Kidney glomerular epithelial cell (primary cell): ENCODE measurements at places on chromosomes 7 and 10.
A peak's percentile ranks its signal among the peaks of the same experiment; 100 is the strongest.

GRCh38 chr7:20064974-20065862 is 152.0 kb downstream of the MACC1 start:
- DNase-seq, result peak; percentile 85

- DNase-seq, result peak; percentile 23
These were observed 10.1 kb upstream of the LAT2 start for GRCh38 chr7:74199551-74200355.

DNA sequence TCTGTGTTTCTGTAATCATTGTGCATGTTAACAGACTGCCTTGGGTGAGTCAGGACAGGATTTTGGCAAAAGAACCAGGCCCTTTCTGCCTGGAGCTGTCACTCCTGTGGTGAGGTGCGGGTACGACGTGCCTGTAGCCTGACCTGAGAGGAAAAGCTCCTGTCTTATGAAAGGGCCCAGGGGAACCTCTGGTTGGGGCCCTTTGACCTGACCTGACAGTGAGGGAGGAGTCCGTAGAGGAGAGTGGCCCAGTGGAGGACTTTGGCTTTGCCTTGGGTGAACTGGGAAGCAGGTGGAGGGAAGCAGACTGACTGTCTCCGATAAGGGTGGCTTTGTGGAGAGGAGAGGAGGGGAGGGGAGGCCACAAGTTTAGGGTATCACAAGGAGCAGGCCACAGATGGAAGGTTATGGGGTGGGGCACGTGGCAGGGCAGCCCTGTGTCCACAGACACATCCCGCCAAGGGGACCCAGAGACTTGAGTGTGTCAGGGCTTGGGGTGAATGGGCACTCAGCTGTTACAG is 6.9 kb downstream of the PFKP start:
- DNase-seq, result no peak

- no peak for DNase-seq
These were observed 50.9 kb upstream of the ANTXRL start for GRCh38 chr10:46235705-46236545.

DNA sequence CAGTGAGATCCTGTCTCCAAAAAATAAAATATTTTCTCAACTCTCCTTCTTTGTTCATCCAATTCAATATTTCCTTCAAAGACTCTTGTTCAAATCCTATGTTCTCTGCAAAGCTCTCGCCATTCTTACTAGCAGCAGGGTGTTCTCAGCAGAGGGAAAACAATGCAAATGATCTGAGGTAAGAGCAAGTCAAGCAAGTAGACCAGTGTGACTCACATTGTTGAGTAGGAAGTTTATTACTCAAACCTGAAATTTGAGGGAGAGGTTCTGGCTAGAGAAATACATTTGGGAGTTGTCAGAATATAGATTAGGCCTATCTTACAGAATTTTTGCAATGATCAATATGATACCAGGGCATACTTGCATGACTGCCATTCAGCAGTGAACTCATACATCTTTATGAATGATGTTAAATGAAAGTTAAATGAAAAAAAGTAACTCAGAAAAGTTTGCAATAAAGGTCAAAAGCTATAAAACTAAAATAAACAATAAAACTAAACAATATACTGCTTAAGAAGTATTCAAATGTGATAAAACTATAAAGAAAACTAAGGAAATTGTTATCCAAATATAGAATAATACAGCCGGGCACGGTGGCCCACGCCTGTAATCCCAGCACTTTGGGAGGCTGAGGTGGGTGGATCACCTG is 5.8 kb downstream of the IDE start:
- peak; percentile 65 for DNase-seq

GRCh38 chr7:110759069-110759468 is 331.9 kb upstream of the LRRN3 start:
- DNase-seq, result no peak

DNA sequence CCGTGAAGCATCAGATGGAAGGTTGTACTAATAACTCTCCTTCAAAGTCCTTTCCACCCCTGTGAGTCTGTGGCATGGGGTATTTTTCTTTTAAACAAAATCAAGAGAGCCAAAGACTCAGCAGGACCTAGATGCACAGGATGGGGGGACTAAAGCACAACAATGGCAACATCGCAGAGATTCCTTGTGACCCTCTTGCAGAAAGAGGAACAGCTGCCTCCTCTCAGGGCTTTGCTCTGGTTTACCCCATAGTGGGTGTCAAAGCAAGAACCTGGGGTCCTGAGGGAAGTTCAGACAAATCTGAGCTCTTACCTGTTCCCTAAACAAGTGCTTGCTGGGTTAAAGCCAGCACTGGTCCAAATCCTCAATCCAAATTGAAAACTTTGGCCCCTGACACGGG is 39.2 kb downstream of the FGF8 start:
- DNase-seq, result no peak

DNA sequence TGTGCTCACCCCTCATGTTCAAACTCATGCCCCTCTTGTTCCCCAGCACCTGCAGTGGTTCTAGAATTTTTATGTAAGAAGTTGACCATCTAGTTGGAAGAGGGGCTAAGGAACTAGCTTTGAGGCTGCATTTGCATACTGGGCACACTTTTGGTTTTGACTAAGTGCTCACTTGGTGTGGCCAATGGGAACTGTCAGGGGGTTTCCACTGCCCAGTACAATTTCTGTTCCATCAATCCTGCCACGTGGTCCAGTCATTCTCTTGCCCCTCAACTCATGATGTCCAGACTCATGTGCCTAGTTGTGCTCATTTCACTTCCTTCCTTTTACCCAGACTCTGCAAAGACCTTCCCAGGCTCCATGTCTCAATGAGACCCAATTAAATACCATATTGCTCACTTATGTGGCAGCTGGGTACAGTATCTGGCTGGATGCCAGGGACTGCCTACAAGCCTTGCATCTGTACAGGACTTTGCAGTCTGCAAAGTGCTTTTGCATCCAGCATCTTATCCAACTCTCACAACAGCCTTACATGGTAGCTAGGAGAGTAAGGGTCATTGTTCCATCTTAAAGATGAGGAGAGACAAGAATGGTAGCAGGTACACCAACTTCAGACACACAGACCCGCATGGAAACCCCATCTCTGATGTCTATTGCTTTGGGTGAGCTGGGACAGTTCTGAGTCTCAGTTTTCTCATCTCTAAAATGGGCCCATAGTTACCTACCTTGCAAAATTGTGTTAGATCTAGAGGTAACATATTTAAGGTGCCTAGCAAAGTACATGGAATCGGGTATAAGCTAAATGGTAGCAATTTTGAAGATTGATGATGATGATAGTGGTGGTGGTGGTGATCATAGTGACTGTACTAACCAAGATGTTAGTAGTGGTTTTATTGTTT is 30.1 kb upstream of the KCNMA1 start:
- no peak for DNase-seq

- no peak for DNase-seq
These were observed 37.5 kb downstream of the BTBD16 start for GRCh38 chr10:122308417-122309141.

- no peak for DNase-seq
These were observed 373.3 kb upstream of the IGFBP3 start for GRCh38 chr7:46294381-46294780.

DNA sequence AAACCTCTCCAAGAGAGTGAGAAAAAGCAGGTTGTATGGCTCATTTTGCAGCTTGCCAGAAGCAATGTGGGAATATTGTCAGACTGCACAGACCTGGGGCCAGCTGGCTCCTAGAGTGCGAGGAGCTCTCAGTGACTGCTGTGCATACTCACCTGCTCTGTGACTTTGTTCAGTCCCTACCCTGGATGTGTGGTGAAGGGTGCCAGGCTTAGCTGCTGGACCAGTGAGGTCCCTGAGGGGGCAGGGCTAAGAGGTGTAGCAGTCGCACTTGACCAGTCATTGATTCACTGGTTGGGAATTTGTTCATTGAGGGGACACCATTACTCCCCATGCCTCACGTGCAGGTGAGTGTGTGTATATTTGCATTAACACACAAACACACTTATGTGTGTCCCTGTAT is 60.1 kb downstream of the IKZF1 start:
- no peak for DNase-seq

DNA sequence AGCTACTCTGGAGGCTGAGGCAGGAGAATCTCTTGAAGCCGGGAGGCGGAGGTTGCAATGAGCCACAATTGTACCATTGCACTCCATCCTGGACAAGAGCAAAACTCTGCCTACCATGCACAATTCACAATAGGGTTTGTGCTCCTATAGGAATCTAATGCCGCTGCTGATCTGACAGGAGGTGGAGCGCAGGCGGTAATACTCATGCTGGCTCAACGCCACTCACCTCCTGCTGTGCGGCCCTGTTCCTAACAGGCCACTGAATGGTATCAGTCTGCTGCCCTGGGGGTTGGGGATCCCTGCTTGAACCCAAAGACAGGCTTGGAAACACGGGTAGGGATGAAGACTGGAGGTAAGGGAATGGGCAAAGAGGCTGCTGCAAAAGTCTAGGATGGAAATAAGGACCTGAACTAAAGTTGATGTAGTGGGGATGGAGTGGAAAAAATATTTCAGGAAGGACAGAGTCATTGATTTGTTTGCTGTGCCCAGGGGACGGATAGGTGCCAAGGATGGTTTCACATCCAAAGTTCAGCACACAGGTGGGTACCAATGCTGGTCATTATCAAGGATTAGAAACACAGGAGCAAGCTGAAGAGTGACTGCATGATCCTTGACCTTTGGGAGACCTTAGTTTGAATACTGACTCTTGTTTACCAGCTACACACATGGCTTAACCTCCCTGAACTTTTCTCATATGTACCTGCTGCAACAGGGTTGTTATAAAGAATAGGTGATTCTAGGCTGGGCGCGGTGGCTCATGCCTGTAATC is 2.2 kb downstream of the MRPS17 start:
- no peak for DNase-seq

GRCh38 chr7:35797311-35797710 is 3.5 kb upstream of the SEPTIN7 start:
- no peak for DNase-seq

GRCh38 chr7:138981332-138982203 is at the start of gene KIAA1549:
TSS of gene KIAA1549 (minus strand) at chr7:138981389. CDS start at chr7:138981269, 120 bp downstream.
- peak; percentile 40 for DNase-seq

DNA sequence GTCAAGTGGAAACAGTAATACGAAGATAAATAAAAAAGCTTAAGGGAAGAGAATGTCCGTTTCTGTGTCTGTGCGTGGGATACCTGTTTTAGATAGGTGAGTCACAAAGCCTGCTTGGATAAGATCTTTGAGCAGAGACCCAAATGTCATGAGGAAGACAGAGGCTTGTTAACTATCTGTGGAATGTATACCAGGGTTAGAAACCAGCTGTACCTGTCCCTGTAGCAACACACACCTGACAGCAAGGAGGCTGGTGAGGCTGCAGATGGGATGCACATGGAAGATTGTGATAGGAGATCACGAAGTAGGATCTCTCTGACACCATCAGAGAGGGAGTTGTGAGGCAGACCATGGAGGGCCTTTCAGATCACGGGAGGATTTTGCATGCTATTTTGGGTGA is 105.3 kb downstream of the ARHGAP21 start:
- DNase-seq, result no peak

DNA sequence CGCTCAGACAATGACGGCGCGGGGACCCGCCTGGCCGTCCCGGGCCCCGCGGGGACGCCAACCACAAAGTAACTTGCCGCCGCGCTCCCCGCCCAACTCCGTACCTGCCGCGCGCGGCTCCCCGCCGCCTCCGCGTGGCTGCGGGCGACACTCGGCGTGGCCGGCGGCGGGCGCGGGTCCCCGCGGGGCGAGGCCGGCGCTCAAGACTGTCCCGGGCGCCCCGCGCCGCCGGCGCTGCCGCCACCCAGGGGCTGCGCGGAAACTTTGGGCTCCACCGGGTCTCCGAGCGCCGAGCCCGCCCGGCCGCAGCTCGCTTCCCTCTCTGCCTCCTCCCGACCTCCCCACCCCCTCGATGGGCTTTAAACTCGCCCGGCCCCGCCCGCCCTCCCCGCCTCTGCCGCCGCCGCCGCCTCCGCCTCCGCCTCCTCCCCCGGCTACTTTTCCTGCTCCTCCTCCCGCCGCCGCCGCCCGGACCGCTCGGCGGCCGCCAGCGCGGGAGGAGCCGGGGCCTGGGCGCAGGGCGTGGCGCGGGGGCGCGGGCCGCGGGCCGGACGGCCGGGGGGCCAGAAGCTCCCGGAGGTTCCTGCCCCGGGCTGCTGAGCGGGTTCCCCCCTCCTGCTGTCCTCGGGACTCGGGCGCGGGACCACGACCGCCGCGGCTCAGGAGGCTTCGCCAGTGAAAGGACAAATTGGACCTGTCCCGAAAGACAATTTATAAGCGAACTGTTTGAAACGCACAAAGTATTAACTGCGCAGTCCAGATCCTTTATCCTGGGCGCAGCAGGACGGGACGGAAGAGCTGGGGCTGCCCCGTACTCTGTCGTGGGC is 10.6 kb upstream of the GRB10 start:
- DNase-seq, result no peak

GRCh38 chr10:29730969-29731368 is 96.2 kb upstream of the SVIL start:
- no peak for DNase-seq

GRCh38 chr7:50475340-50475739 is 25.2 kb upstream of the FIGNL1 start:
- DNase-seq, result no peak

GRCh38 chr7:29285444-29285793 is 90.8 kb downstream of the CHN2 start:
- DNase-seq, result peak; percentile 67

GRCh38 chr7:140698477-140698876 is 2.0 kb downstream of the NDUFB2 start:
- peak; percentile 26 for DNase-seq

- DNase-seq, result no peak
These were observed 307.3 kb upstream of the ZNF32 start for GRCh38 chr10:43955978-43956377.

DNA sequence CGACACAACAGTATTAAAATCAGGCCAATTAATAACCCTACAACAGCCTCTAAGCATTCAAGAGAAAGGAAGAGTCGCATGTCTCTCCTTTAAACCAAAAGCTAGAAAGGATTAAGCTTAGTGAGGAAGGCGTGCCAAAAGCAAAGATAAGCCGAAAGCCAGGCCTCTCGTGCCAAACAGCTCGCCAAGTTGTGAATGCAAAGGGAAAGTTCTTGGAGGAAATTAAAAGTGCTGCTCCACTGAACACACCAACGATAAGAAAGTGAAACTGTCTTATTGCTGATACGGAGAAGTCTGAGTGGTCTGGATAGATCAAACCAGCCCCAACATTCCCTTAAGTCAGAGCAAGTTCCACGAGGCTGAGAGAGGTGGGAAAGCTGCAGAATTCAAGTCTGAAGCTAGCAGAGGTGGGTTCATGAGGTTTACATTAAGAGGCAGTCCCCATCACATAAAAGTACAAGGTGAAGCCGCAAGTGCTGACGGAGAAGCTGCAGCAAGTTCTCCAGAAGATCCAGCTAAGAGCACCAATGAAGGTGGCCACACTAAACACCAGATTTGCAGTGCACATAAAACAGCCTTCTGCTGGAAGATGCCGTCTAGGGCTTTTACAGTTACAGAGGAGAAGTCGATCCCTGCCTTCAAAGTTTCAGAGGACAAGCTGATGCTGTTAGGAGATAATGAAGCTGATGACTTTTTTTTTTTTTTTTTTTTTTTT is 194.8 kb downstream of the MAD1L1 start:
- DNase-seq, result no peak

DNA sequence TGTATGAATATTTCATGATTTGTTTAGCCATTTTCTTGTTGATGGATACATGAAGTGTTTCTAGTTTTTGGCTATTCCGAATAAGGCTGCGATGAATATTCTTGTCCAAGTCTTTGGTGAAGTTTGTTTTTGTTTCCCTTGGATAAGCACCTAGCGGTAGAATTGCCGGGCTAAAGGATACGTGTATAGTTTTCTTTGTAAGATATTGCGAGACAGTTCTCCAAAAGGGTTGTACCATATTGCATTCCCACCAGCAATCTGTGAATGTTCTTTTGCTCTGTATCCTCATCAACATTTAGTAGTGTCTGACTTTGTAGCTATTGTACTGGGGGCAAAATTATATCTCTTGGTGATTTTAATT is 142.6 kb downstream of the DOCK1 start:
- DNase-seq, result no peak
